ENCODE measurements at places on chromosomes 2 and 18.

DNA sequence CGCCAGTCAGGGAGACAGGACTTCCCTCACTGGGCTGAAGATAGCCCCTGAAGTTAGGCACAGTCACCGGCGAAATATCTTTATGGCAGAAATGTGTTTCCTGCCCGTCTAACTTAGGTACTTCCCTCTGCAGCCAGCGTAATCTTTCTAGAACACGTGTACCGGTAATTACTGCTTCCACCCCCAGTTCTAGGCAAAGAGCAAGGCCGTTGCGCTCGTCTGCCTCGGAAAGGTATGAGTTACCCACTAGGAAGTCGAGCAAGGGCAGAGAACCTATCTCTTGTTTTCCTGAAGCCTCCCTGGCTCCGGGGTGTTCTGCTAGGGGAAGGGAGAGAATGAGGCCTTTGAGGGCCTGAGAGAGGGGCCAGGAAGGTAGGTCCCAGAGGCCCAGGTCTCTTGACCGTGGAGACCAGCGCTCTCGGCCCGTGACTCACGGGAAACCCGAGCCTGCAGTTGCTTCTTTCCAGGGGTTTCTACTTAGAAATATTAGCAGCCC, 70.0 kb downstream of the TWSG1 start:
- DNase-seq = no peak

DNA sequence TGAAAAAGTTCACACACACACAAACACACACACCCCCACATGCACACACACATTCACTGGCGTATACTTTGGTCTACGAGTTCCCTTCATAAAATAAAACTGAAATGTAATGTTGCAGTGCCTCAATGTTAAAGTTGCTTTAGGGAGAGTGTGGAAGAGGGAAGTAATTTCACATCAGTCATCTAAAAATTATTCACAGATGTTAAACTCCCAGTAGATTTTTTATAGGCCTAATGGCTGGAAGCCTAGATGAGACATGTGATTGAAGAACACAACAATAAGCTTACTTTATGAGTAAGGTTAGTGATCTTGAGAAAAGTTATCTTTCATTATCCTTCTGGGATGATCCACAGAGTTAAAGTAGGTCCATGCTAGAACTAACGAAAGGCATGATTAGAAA, 506.7 kb upstream of the CNTNAP5 start:
- no peak for DNase-seq

GRCh38 chr18:3111523-3112240, 98.7 kb upstream of the LPIN2 start:
- no peak for DNase-seq

GRCh38 chr2:140542627-140543026, 1588.2 kb downstream of the LRP1B start:
- no peak for DNase-seq

- DNase-seq = no peak
Observed at GRCh38 chr18:79871026-79871390, 73.3 kb downstream of the KCNG2 start.

DNA sequence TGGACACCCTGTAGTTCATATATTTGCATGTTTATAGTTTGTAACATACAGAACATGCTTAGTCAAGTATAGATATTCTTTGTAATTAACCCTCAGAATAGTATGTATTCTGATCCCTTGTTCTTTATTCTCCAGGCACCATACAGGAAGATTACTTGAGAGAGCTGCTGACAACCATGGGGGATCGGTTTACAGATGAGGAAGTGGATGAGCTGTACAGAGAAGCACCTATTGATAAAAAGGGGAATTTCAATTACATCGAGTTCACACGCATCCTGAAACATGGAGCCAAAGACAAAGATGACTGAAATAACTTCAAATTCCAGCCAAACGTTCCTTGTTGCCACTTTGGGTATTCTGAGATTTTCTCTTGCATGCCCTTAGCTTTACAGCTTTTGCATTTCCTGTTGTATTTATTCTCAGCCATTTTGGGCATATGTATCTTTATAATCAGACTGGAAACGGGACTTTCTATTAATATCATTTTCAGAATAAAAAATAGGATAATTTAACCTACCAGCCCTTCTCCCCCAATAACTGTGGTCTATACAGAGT, 6.2 kb upstream of the MYL12B start:
- DNase-seq = no peak

- no peak for DNase-seq
Observed at GRCh38 chr2:106012591-106013347, 181.3 kb downstream of the UXS1 start.

- peak; percentile 69 for DNase-seq
Observed at GRCh38 chr2:6917071-6917760, at the start of gene RNF144A. TSS of gene RNF144A (plus strand) at chr2:6917412. CDS start at chr2:6996927, 79,515 bp downstream.

DNA sequence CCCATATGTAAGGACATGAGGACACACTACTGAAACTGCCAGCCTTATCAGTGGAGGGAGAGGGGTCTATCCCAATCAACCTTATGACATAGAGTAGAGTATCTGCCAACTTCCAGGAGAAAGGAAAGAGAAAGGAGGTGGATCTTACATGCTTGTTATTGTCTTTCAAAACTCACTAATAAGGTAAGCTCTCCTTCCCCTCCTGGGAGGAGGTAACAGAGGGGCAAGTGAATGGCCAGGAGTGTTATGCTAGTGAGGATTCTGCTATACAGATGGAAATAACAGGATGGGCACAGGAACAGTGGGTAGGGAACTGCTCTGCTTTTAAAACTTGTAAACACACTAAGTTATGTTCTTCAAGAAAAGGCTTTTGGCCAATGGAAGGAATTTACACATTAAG, 1020.1 kb downstream of the TDRD15 start:
- no peak for DNase-seq

DNA sequence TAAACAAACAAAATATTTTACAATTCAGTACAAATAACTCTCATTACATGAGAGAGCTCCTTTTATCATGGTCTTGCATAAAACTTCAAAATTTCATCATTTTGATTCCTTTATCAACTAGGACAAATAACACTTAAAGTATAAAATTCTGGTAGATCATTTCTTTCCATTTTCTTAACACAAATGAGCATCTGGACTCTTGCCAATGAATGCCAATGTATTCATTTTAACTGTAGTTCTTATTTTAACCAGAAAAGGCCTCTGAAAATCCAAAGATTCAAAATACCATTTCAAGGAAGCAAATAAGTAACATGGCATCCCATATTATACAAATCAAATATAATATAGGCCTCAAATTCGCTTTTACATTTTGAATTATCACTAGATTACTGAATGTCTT, 13.8 kb upstream of the POU3F3 start:
- DNase-seq = no peak

GRCh38 chr2:105301646-105302045, 27.9 kb downstream of the TGFBRAP1 start:
- no peak for DNase-seq

DNA sequence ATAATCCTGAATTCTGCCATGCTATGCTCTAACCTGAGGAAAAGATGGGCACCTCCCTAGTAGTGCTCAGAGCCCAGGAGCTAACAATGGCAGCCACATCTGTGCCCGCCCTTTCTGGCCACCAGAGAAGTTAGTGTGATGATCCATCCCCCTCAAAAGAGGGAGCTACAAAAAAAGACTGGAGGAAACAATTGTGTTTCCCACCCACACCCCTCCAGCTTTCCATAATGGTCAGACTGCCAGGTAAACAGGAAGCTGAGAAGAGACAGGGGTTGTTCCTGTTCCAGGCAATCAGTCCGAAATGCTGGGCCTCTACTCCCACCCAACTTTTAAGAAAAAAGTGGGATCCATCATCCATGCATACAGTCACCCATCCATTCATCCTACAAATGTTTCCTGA, 3.2 kb downstream of the TBC1D8 start:
- DNase-seq = no peak

- DNase-seq = no peak
Observed at GRCh38 chr2:62250239-62250638, 54.3 kb downstream of the B3GNT2 start.

DNA sequence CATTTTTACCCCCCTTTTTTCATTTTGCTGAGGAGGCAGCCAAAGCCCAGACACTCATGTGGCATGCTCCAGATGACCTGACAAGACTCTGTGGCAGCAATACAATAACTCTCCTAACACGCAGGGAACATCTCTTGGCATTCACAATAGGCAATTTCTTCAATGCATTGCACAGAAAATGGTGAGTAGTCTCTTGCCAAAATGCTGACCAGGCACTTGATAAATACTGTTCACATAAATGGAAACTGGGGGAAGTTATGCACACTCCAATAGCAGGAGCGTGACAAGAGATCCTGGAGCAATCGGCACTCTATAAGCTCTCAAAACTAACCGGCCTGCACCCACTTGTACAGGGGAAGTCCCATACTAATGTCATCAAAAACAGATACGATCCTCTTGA, 66.3 kb downstream of the NBAS start:
- DNase-seq = no peak

DNA sequence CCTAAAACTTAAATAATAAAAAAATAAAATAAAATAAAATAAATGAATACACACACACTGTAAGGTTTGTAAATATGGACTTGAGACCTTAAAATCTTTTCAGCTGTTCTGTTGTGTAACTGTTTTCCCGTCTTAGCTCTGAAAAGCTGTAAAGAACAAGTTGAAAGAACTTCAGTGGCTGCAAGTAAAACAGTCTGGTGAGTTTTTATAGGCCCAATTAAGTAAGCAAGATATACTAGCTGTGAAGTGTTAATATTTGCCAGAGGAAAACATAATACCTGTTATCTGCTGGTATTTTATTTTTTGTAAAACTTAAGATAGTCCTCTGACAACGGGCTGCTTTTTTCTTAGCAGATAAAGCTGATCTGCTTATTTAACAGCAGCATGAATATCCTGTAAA, 176.9 kb upstream of the NRP2 start:
- no peak for DNase-seq

DNA sequence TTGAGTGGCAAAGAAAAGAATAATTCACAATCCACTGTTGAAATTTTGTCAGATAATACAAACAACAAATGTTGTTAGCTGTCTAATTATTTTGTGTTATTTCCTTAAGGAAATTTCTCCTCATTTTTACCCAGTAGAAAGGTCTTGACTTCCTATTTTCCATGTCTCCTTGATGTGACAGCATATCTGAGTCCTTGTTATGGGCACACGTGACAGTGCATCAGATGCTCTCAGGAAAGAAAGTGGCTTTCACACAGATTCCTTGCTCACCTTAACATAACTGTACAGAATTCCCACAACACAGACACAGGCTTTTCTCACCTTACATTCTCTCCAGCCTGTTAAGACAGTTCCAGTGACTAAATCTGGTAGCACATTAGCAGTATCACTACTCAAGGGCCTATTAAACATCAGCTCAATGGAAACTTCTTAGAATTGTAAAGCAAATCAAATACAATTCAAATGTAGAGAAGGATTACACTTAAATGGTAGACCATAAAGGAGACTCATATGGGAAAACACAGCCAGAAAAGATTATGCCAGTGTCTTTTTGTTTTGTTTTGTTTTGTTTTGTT, 30.2 kb upstream of the GPR55 start:
- no peak for DNase-seq

- DNase-seq = no peak
Observed at GRCh38 chr2:34423301-34423700, 824.2 kb upstream of the FAM98A start.

- no peak for DNase-seq
Observed at GRCh38 chr18:25231327-25231691, 120.7 kb downstream of the ZNF521 start.

DNA sequence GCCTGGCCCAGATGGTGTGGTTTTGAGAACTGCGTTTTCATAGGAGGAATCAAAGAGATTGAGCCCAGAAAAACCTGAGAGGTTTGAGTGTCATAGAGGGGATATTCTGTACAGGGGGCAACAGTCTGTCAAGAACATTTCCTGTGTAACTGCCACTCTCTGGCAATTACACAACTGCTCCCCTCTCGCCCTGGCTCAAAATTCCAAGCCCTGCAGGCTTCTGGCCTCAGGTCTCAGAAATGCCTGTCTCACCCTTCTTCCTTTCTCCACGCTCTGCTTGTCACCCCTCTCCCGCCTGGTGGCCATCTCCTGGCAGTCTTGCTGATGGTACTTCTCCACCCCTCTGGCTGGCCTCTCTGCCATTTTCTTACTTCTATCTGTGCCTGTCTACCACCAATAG, 4.0 kb downstream of the VAMP5 start:
- DNase-seq = no peak

GRCh38 chr2:88448248-88448647, 4.2 kb downstream of the FOXI3 start:
- DNase-seq = no peak

GRCh38 chr18:76493213-76494161, 1.6 kb downstream of the ZNF516 start:
- DNase-seq = peak; percentile 75

GRCh38 chr18:32909798-32910561, 137.2 kb upstream of the KLHL14 start:
- DNase-seq = no peak

- DNase-seq = no peak
Observed at GRCh38 chr18:26487437-26487836, 60.9 kb downstream of the KCTD1 start.

- no peak for DNase-seq
Observed at GRCh38 chr2:44747794-44748193, 193.7 kb upstream of the SIX3 start.

DNA sequence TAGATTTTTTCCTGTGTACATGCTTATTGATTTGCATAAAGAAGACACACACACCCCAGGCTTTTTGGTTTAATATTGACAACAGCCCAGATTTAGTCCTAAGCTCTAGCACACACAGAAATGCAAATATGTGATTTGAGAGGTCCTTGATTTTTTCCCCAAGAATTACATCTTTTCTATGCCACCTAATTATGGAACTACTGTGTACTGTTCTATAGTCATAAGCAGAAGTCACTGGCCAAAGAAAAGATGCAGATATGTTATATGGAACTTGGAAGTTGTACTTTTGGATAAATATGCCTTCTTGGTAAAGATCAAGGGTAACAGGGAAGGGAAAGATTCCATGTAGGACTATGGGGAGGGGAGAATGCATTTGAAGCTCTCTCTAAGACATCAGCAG, 105.6 kb downstream of the SETBP1 start:
- DNase-seq = no peak

DNA sequence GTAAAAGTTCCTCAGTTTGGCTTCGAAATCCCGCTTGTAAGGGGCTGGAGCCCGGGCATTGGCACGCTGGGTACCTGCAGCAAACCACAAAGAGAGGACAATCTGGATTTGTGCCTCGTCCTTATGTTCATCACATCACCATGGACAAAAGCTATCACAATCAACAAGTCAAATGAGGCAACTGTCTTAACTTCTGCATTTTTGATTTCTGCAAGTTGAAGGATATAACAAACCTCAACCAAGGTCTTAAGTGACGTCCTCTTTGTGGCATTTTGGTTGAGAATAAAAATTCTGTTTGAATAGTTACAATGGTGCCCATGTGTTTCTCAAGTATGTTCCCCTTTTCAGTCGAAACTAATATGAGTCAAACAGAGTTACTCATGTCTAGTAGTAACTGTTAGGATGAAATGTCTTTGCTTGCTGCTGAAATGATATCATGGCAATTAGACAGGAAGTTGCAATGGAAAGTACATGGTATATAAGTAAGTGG, 70.8 kb upstream of the STK17B start:
- no peak for DNase-seq

DNA sequence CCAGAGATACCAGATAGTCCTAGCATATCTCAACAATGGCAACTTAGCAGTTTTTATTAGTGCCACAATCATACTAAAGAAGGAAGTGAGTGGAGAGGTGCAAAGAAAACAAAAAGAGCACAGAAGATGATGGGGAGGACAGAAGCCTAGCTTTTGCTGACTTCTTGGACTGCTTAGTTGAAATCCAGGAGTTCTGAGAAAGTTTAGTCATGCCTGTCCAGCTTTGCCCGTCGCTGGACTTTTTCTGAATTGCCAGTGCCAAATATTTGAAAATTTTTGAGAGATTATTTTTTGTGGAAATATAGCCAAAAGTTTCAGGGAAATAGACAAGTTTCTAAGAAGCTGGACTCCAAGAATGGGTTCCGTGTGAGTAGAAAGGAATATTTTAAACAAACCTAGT, 558.7 kb upstream of the TNP1 start:
- DNase-seq = no peak

Measured in hippocampal formation (tissue), 2 donors.